Urinary bladder (tissue), 4 donors: ENCODE measurements at places on chromosomes 2 and 18. TPM values are rescaled to one million over a fixed set of nuclear protein-coding genes. Genes with fewer than 3 reads are reported as not detected.

KCMF1 gene
- polyA plus RNA-seq, result 42.7 TPM

IL1B gene
- 7.5 TPM for polyA plus RNA-seq

POTEJ gene
- not detected for polyA plus RNA-seq

RTP5 gene
- polyA plus RNA-seq, result 0.06 TPM

NTSR2 gene
- polyA plus RNA-seq, result 0.05 TPM

ACVR1C gene
- polyA plus RNA-seq, result 0.67 TPM

L3MBTL4 gene
- polyA plus RNA-seq, result 0.98 TPM

PSMA8 gene
- not detected for polyA plus RNA-seq

ANKRD62 gene
- polyA plus RNA-seq, result not detected

DNA sequence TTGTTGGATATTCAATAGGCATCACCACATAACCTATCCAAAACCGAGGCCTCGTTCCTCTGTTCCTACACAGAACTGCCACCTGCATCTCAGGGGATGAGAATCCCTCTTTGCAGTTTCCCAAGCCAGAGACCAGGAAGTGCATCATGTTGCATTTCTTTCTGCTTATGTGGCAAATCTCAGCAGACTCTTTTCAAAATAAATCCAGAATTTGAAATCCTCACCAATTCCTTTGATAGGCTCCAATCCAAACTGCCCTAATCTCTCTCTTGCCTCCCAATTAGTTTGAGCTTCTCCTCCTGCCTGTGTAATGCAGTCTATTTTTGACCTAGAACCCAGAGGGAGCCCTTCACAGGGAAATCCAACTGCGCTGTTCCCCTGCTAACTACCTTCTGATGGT, 215.5 kb downstream of the RNF144A start:
- no peak for DNase-seq

- no peak for DNase-seq
Observed at GRCh38 chr2:176280867-176281658, 11.8 kb downstream of the MTX2 start.

- no peak for DNase-seq
Observed at GRCh38 chr18:36812678-36813077, 16.1 kb downstream of the TPGS2 start.

DNA sequence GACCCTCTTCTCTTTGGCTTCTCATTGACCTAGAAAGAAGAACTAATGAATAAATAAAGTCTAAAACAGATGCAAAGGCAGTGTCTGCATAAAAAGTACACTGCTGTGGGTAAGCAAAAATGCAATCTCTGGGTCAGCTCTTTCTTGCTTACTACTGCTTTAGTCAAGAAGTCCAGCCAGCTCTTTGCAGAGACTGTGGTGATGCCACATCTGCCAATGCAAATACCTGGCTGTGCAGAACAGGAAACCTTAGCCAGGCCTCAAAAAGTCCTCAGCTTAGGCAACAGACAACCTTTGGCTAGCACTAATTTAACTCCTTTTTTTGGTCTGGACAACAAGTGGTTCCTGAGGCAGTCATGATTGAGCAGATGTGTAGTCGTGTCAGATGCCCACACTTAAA, 73.6 kb upstream of the RND3 start:
- no peak for DNase-seq

DNA sequence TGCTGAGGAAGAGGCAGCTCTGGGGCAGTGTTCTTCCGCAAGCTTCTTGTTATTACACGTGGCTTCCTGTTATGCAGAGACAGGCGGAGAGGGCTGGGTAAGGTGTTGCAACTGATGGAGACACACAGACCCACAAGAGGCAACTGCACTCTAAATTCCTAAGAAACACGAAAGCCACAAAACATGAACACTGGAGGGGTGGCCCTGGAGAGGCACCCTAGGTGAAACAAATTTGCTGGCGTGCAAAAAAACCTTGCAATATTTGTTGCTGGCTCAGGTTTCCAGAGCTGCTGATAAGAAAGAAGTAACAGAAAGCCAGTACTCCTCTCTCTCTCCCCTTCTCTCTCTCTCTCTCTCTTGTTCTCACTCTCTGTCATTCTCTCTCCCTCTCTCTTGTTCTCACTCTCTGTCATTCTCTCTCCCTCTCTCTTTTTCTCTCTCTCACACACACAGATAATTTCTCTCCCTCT, 31.8 kb downstream of the ARHGAP25 start:
- DNase-seq, result no peak

DNA sequence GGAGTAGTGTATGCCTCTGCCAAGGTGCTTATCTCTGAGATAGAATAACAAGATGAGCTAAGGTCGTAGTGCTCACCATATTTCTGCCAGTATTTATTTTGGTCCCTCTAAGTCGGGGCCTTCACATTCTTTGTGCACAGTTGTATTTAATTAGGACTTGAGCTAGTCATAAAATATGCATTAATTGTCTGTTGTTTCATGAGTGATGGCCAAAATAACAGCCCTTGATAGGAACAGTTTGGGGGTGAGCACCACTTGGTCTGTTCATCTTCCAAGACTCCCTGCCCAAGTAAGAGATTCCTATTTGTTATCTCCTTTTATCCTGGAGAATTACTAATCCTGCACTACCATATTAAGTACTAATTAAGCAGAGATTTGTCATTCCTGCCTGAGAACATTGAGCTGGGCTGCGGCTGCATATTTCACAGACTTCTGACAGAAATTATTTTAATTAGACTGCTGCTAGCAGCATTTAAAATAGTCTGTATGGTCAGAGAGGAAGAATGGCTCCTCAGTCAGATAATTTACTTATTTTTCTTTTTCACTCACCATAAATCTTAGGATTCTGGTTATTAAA, 435.1 kb downstream of the MTX2 start:
- DNase-seq, result peak; percentile 29

GRCh38 chr2:18182861-18183260, 304.4 kb downstream of the KCNS3 start:
- no peak for DNase-seq

DNA sequence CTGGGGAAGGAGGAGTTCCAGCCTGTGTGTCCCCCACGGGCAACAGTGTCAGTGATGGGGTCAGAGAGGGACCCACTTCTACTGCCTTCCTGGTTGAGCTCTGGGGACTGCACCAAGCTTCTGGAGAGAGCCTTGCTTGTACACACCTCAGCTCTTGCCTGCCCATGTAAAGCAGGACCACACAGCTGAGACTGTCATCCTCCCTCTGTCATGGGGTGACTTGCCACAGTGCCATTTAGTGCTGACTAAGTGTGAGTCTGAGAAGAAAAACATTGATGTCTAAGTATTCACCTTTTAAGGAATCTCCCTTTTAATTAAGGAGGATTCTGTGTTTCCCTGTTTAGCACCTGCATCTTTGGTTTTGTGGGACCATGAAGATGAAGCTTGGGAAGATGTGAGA, 159.1 kb downstream of the FHOD3 start:
- no peak for DNase-seq
